ENCODE measurements at places on chromosomes 7 and 10. TPM values are rescaled to one million over a fixed set of nuclear protein-coding genes. Genes with fewer than 3 reads are reported as not detected.

- no peak for DNase-seq
Observed at GRCh38 chr7:157751951-157752673, 415.3 kb downstream of the DNAJB6 start.

- DNase-seq, result no peak
Observed at GRCh38 chr10:12299222-12299965, 50.0 kb upstream of the CAMK1D start.

GRCh38 chr10:1545524-1545923, 191.8 kb downstream of the ADARB2 start:
- no peak for DNase-seq

GRCh38 chr10:127850944-127851343, 41.8 kb downstream of the CLRN3 start:
- no peak for DNase-seq

- no peak for DNase-seq
Observed at GRCh38 chr7:94351703-94352102, 43.0 kb upstream of the COL1A2 start.

GRCh38 chr10:64867501-64867962, 1346.3 kb downstream of the REEP3 start:
- no peak for DNase-seq

GRCh38 chr7:81859433-81859832, 89.6 kb upstream of the HGF start:
- no peak for DNase-seq

GRCh38 chr10:97573021-97573420, 442 bp downstream of the ANKRD2 start:
- no peak for DNase-seq

DNA sequence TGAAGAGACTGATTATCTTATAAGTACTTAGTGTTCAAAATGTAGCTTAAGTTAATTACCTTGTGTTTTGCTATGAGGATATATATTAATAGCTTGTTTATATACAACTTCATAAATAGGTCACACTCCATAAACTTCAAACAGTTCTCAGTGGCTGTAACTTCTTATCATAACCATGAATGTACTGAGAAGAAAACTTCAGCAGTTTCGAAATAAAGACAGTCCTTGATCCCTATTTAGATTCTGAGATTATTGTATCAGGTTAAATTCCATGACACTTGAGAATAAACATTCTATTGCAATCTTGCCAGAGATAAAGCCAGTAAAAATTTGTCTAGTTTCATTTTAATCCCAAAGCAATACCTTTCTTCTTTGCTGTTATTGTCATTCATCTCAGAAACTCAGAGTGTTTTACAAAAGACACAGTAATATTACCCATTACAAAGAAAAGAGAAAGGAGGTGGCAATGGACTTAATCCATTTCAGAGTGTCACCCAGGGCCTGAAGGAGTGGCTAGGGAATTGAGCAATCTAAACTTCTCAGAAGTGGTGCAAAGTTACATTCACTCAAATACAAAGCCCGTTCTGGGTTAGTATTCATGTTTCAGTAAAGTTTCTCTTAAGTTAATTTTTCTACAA, 403.6 kb downstream of the SEMA3D start:
- no peak for DNase-seq

DNA sequence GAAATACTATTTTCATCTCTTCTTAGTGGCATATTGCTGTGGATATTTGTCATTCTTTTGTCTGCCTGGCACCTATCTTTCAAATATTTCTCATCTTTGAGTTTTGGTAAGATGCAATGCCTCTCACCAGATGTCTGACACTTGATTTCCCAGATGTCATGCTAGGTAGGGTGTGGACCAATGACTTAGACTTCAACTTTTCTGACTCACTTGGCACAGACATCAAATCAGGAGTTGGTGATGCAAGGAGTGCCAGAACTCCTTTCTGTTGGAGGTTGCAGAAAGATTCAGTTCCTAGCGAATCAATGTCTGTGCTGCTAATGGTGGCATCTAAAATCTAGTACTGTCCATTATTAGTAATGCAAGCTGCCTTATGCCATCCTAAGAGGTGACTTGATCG, 216.9 kb upstream of the FERD3L start:
- no peak for DNase-seq

GRCh38 chr7:130554481-130554880, 62.6 kb downstream of the MEST start:
- no peak for DNase-seq

GRCh38 chr7:13181216-13181615, 493.8 kb downstream of the ARL4A start:
- no peak for DNase-seq

DNA sequence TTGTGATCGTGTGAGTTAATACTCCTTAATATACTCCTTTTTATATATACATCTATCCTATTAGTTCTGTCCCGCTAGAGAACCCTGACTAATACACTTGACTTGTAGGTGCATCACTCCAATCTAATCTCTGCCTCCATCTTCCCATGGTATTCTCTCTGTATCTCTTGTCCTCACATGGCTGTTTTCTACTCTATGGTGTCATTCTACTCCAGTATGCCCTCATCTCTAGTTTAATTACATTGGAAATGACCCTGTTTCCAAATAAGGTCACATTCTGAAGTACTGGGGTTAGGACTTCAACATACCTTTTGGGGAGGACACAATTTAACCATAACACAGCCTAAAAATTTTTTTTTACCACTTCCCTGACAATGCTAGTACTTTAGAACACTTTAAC, 25.8 kb upstream of the TNKS2 start:
- DNase-seq, result no peak

DNA sequence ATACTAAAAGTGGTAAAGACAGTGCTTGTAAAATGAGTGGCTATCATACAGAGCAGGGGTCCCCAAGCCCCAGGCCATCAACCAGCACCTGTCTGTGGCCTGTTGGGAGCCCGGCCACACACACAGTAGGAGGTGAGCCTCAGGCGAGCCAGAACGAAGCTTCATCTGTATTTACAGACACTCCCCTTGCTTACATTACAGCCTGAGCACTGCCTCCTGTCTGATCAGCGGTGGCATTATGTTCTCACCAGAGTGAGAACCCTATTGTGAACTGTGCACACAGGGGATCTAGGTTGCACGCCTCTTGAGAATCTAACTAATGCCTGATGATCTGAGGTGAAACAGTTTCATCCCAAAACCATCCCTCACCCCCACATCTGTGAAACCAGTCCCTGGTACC, 58.7 kb downstream of the ITGA8 start:
- no peak for DNase-seq

DNA sequence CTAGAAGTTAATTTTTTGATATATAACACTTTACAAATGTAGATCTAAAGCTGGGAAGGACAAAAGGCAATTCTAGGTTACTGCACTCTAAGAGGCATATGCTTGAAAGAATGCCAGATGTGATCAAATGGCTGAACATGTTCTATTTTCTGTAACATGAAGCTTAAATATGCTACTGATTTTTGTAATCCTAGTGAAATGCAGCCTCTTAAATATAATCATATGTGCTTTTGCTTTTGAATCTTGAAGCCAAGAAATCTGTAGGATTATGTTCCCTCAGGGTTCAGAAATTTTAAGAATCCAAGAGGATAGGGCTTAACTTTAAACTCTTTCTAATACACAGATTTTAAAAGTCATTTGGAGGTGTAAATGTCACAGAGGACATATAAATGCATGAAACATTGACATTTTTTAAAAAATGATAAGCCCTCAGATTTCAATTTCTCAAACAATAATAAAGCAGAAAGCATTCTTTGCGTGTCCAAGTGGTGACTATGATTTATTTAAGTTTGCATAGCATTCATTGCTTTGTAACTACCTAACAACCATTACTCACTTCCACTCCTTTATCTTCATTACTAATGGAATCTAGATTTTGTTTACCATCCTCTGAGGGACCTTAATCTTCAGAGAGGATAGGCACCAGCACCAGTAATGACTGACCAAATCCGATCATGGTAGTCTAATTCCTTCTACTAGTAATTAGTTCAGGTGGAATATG, 170.4 kb downstream of the MAGI2 start:
- DNase-seq, result no peak

DNA sequence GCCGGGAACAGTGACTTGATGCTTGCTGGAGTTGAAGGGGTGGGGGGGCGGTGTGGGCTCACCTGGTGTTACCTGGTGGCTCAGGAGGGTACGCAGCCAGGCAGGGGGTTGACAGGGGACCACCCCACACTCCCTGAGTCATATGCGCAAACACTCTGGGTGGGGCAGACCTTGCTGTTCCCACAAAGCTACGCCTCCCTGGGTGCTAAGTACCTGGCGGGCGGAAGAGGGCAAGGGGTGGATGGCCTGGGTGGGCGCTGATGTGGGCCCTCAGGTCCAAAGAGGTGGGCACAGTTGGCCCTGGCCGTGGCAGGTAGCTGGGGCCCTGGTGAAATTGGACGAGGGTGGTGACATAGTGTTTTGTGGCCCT, 13.9 kb downstream of the STX1A start:
- DNase-seq, result no peak

- DNase-seq, result no peak
Observed at GRCh38 chr7:34281260-34281659, 375.9 kb downstream of the BMPER start.

DNA sequence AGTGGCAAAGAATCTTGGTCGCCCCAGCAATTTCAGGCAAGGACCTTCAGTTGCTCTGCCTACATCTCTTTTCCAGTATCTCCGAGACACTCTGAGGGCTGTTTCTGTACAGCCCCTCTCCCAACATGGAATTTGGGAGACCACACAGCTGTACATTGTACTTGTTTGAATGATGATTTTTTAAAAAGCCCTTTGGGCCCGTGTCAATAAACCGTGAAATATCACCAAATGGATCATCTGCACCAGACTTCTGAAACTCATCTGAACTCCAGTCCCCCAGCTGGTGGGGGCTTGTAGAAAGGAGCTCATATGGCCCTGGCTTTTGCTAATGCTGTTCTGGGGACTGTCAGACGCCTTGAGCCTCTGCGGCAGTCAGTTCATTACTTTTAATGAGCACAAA, 374.9 kb downstream of the BBS9 start:
- no peak for DNase-seq

- DNase-seq, result no peak
Observed at GRCh38 chr7:143518521-143518920, 40.8 kb downstream of the TAS2R41 start.

- DNase-seq, result no peak
Observed at GRCh38 chr10:43793704-43794103, 145.0 kb upstream of the ZNF32 start.

DNA sequence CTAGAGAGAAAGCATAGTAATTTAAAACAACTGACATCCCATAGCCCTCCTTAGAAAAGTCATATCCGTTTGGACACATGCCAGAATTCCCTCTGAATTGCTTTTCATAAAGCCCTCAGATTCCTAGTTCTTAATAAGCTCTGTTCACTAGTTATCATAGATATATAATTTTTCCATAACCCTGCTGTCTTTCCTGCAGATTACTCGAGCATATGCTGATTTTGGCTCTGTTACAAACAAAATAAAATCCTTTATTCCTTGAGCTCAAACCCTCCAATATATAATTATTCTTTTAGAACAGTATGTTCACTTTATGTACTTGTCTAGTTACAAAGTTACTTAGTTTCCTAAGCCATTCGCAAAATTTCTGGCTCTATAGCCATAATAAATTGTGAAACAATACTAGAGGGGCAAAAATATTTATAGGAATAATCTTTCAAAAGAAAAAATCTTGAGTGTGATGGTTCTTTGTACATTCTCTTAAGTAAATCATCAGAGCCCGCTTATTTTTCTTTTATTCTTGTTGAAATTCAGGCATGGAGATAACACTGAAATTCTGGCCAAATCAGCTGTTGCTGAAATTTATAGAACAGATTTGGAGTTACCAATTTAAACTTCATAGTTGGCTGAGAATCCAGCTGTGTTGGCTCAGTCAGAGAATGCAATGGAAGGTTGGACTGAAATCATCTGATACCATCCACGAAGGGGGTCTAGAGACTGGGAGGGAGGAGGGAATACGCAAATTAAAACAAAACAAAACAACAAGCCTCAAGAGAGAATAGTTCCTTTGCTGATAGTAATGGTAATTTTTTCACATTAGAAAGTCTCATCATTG, 146.1 kb upstream of the TMEM196 start:
- DNase-seq, result peak; percentile 12

DNA sequence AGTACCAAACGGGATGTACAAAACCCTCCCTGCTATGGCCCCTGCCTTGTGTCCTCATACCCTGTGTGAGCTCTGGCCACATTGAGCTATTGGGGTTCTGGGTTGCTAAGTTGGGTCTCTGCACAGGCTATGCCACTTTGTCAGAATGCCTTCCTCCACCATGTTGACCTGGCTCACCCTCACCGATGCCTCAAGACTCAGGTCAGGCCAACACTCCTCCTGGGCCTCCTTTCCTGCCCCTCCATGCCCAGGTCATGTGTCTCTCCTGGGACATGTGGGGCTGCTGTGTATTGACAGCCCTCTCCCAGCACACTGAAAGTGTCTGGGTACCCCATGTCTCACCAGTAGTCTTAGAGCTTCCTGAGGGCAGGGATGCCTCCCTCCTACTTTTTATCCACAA, 14.6 kb downstream of the TRPV5 start:
- DNase-seq, result no peak

DNA sequence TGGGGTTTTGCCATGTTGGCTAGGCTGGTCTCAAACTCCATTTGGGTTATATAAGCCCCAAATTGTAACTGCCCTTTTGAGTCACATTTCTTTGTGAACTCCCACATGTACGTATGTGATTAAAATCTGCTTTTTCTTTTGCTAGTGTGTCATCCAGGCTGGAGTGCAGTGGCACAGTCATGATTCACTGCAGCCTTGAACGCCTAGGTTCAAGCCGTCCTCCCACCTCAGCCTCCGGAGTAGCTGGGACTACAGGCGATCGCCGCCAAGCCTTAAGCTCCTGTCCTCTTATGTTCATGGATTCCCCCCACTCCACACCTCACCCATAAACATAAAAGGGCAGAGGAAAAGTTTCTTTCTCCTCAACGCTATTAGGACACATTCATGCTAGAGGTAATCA, 4.4 kb upstream of the SMC3 start:
- DNase-seq, result no peak

DNA sequence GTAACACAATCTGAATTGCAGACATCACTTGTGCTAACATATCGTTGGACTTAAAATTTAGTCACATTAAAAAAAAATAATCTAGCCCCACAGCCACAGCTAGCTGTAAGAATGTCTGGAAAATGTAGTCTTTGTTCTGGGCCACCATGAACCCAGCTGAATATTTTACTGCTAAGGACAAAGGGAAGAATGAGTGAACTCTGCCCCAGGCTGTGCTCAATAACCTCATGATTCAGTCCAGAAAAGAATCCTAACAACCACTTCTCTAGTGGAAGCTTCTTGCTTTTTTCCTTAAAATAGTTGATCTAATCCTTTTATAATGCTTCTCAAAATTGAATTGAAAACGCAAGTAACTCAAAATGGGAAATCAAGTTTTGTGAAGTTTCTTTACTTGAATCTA, 25.6 kb upstream of the SOSTDC1 start:
- no peak for DNase-seq

Gene DRGX
- not detected for polyA plus RNA-seq

Gene C7orf25
- polyA plus RNA-seq, result 9.5 TPM

Gene CYP3A7
- 1.2 TPM for polyA plus RNA-seq

Gene A1CF
- 9.9 TPM for polyA plus RNA-seq

Gene MACC1
- polyA plus RNA-seq, result 10.8 TPM

Gene WEE2
- polyA plus RNA-seq, result 0.58 TPM

Gene VSTM4
- 15.8 TPM for polyA plus RNA-seq

Gene TRIM74
- 2.0 TPM for polyA plus RNA-seq

Gene NOM1
- 32.9 TPM for polyA plus RNA-seq

Gene HOXA13
- polyA plus RNA-seq, result not detected

Gene NHLRC2
- 28.4 TPM for polyA plus RNA-seq

Measured in left kidney (tissue), 8 donors.